Karpas-422 (cell line): ENCODE measurements at places on chromosomes 3 and 15. TPM values are rescaled to one million over a fixed set of nuclear protein-coding genes. Genes with fewer than 3 reads are reported as not detected.

- H3K4me1 ChIP-seq = no peaks in the 10 kb centered on the region
- H3K27me3 ChIP-seq = no peaks in the 10 kb centered on the region
- no peak overlapping the region for H3K4me3 ChIP-seq
- no peak overlapping the region for H3K27ac ChIP-seq
These were observed 76.2 kb downstream of the NR2F2 start for GRCh38 chr15:96406701-96407100.

GRCh38 chr3:108251265-108251664 lies 29.0 kb upstream of the IFT57 start:
- H3K4me1 ChIP-seq = no peaks in the 10 kb centered on the region
- no peaks in the 10 kb centered on the region for H3K27me3 ChIP-seq
- DNase-seq = no peak

- no peak overlapping the region for H3K4me3 ChIP-seq
- DNase-seq = no peak
- H3K36me3 ChIP-seq = no peaks in the 10 kb centered on the region
- H3K4me1 ChIP-seq = no peaks in the 10 kb centered on the region
- no peak overlapping the region for H3K27ac ChIP-seq
These were observed 33.3 kb downstream of the TFDP2 start for GRCh38 chr3:142115867-142116668.

DNA sequence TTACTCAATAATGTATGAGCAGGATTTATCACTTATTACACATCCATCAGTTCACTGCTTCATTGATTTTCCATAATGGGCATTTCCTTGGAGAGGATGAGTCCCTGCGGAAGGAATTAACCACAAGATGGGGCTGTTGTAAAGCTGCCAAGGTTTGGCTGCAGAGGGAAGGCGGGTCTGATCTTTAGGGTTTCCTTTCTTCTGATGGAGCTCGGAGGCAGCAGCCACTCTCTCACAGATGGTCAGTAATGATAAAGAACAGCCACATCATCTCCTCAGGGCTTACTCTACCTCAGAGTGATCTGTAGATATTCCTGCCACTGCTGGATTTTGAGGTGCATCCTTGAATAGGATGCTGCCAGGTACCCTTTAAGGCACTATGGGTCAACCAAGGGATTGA lies 115.2 kb downstream of the USP13 start:
- H3K4me1 ChIP-seq = no peaks in the 10 kb centered on the region
- peaks cover 60% of the 10 kb centered on the region for H3K36me3 ChIP-seq
- no peaks in the 10 kb centered on the region for H3K27me3 ChIP-seq

DNA sequence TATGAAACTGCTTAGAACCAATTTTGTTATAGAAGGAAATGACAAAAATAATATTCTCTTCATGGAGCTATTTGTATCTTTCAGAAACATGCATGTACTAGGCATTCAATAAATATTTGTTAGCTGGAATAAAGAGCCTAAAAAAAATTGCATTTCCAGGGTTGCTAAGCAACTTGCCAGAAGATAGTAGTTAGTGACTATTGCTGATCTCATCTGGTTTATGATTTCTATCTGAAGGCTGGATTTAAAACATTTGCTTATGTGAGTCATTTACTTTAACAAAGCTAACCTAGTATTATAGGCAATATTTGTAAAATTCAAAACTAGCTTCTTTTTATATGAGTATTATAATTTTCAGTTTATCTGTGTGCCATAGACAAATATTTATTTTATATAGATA lies 78.3 kb downstream of the NAALADL2 start:
- no peak overlapping the region for H3K4me3 ChIP-seq
- no peak overlapping the region for H3K27ac ChIP-seq
- DNase-seq = no peak
- H3K27me3 ChIP-seq = no peaks in the 10 kb centered on the region
- no peaks in the 10 kb centered on the region for H3K36me3 ChIP-seq

DNA sequence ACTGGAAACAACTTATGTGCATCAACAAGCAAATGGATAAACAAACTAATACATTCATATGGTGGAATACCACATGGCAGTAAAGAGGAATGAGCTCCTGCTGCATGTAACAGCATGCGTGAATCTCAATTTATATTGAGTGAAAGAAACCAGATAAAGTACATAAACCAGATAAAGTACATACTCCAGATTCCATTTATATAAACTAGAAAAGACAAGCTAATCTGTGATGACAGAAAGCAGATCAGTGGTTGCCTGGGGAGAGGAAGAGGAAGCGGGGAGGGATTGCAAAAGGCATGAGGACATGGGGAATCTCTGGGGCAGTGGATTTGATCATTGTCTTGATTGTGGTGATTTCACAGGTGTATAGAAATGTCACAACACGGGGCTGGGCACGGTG lies 34.2 kb downstream of the LIMD1 start:
- DNase-seq = peak; percentile 24
- H3K36me3 ChIP-seq = no peaks in the 10 kb centered on the region
- H3K4me1 ChIP-seq = no peaks in the 10 kb centered on the region
- H3K4me3 ChIP-seq = no peak overlapping the region

DNA sequence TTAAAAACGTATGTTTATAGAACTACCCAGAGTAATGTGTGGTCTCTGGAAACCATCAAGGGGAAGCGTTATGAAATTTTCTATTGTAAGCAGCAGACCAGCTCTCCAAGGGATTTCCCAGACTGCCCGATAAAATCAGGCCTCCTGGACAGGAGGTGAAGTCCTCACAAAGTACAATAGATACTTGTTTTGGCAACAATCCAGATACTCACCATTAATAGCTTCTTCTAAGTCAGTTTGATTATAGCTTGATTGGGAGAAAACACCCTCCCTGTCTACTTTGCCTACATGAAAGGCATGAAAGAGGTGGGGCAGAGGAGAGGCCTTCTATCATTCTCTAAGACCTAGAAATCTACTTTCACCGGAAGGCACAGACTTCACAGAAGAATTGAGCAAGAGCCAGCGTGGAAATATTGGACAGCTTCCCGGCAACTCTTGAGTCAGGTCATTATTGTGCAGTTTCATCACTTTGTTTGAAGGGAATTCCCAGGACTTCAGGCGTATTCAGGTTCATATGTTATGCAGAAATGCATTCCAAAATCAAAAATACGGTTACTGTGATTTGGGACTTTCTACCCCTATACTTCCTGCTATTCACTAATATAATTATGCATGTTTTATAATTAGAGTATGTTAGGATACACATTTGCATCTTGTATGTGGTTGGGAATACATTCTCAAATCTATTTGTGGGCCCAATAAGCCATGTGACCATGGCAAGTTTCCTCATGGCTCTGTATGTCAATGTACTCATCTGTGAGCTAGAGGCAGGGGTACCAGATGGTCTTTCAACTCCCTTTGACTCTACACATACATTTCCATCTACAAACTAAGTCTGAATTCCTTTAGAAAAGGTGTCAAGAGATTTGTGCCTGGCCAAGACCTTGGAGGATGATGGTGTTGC lies 103.5 kb downstream of the CD47 start:
- no peak overlapping the region for H3K27ac ChIP-seq
- H3K36me3 ChIP-seq = no peaks in the 10 kb centered on the region
- H3K4me3 ChIP-seq = no peak overlapping the region
- DNase-seq = no peak
- H3K27me3 ChIP-seq = no peaks in the 10 kb centered on the region

DNA sequence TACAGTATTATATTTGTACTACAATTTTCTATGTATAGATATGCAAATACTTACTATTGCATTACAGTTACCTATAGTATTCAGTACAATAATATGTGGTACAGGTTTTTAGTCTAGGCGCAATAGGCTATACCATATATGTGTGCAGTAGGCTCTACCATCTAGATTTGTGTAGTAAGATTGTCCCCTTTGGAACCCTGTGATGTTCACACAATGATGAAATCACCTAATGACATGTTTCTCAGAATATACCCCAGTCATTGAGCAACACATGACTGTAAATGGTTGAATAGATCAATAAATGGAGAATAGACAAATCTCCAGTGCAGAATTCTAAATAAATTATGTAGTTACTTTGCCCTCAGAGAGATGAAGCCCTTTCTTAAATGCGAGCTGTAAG lies 17.6 kb upstream of the TMC3 start:
- H3K27ac ChIP-seq = no peak overlapping the region
- no peak for DNase-seq
- H3K27me3 ChIP-seq = no peaks in the 10 kb centered on the region
- H3K36me3 ChIP-seq = no peaks in the 10 kb centered on the region
- H3K4me3 ChIP-seq = no peak overlapping the region

DNA sequence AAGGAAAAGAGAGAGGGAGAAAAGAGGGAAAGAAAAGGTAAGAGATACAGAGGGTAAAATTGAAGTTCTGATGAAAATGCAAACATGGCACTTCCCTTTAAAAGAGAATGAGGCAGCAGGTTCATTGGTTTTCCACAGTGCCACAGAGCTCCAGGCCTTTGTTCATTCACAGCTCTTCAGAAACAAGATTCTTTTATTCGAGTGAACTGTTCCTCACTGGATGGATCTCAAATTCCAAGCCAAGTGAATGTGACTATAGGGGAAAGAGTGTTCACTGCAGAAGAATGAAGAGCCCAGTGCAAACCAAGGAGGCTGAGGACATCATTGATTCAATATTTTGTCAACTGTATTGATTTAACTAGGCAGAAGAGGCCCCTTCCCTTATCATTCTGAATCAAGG lies 280.3 kb upstream of the PROK2 start:
- no peaks in the 10 kb centered on the region for H3K36me3 ChIP-seq
- H3K27me3 ChIP-seq = no peaks in the 10 kb centered on the region
- H3K27ac ChIP-seq = no peak overlapping the region
- H3K4me3 ChIP-seq = no peak overlapping the region
- peaks cover 8% of the 10 kb centered on the region for H3K4me1 ChIP-seq

DNA sequence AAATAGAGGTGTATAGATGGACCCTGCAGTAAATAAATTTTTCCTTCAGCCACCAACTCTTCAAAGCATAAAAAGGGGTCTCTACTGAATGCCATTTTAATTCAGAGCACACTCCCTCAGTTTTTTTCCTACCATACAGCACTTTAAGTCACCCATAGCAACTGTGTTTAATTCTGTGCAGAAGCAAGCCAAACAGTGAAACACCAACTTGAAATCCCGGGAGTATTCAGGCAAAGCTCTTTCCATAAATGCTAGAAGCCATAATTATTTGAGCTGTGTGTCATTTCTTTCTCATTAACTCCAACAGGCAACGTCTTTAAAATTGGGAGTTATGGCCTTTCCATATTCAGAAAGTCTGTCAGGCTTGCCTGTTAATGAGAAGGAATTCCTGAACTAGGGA lies 562.1 kb downstream of the GRM7 start:
- H3K27ac ChIP-seq = no peak overlapping the region
- no peaks in the 10 kb centered on the region for H3K27me3 ChIP-seq
- DNase-seq = no peak
- H3K36me3 ChIP-seq = no peaks in the 10 kb centered on the region
- H3K4me1 ChIP-seq = no peaks in the 10 kb centered on the region
- H3K4me3 ChIP-seq = no peak overlapping the region

GRCh38 chr3:168475704-168476103 lies 380.0 kb upstream of the GOLIM4 start:
- no peak for DNase-seq
- H3K4me3 ChIP-seq = no peak overlapping the region
- no peaks in the 10 kb centered on the region for H3K27me3 ChIP-seq
- no peaks in the 10 kb centered on the region for H3K4me1 ChIP-seq
- H3K36me3 ChIP-seq = no peaks in the 10 kb centered on the region

GRCh38 chr3:114408736-114409670 lies 115.2 kb downstream of the TIGIT start:
- H3K27me3 ChIP-seq = no peaks in the 10 kb centered on the region
- H3K4me3 ChIP-seq = no peak overlapping the region
- H3K36me3 ChIP-seq = no peaks in the 10 kb centered on the region

- DNase-seq = no peak
- H3K27me3 ChIP-seq = no peaks in the 10 kb centered on the region
- H3K4me1 ChIP-seq = no peaks in the 10 kb centered on the region
These were observed 166.7 kb upstream of the THBS1 start for GRCh38 chr15:39414201-39414600.

GRCh38 chr3:152377184-152377570 lies 108.4 kb downstream of the MBNL1 start:
- H3K4me3 ChIP-seq = no peak overlapping the region
- H3K4me1 ChIP-seq = peaks cover 95% of the 10 kb centered on the region
- H3K27ac ChIP-seq = peak overlapping the region; percentile 94
- no peak for DNase-seq
- no peaks in the 10 kb centered on the region for H3K27me3 ChIP-seq

GRCh38 chr3:151553888-151554287 lies 93.0 kb upstream of the IGSF10 start:
- H3K36me3 ChIP-seq = no peaks in the 10 kb centered on the region
- no peak for DNase-seq

GRCh38 chr3:62003835-62004234 lies 369.5 kb downstream of the FEZF2 start:
- H3K27ac ChIP-seq = no peak overlapping the region
- no peak overlapping the region for H3K4me3 ChIP-seq
- no peaks in the 10 kb centered on the region for H3K27me3 ChIP-seq
- no peaks in the 10 kb centered on the region for H3K36me3 ChIP-seq
- DNase-seq = no peak

GPR156 gene
- not detected in 2 replicates for total RNA-seq

CYP1A2 gene
- not detected in 2 replicates for total RNA-seq

LMAN1L gene
- total RNA-seq = 3.3 and 4.3 TPM in 2 replicates

SERPINI2 gene
- not detected in 2 replicates for total RNA-seq

CORO2B gene
- 0.26 and 0.69 TPM in 2 replicates for total RNA-seq

GOLGA8M gene
- not detected in 2 replicates for total RNA-seq

PATL2 gene
- total RNA-seq = 1.0 and 5.0 TPM in 2 replicates
